RCC 7860 (cell line): ENCODE measurements at places on chromosomes 16 and 17.
A peak's percentile ranks its signal among the peaks of the same experiment; 100 is the strongest.

DNA sequence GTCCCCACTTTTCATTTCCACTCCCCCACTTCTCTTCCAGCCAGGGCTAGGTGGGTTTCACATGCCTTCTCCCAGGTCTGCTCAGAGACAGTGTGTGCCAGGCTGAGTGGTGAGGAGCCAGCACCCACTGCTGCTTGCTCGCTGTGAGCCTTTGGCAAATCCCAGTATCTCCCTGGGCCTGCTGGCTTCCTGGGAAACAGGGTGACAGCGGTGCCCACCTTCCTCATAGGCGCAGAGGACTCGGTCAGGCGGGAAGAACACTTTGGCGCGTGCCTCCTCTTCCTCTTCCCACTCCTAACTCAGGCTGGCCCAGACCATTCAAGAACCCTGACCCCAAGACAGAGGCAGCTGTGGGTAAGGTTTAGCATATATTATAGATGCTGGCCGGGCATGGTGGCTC is 456 bp upstream of the PRSS53 start:
- no peak for DNase-seq

- DNase-seq = no peak
These were observed 2.4 kb downstream of the DYNLRB2 start for GRCh38 chr16:80543162-80543561.

GRCh38 chr16:30009085-30009862 is 1.6 kb downstream of the DOC2A start:
- DNase-seq = no peak

DNA sequence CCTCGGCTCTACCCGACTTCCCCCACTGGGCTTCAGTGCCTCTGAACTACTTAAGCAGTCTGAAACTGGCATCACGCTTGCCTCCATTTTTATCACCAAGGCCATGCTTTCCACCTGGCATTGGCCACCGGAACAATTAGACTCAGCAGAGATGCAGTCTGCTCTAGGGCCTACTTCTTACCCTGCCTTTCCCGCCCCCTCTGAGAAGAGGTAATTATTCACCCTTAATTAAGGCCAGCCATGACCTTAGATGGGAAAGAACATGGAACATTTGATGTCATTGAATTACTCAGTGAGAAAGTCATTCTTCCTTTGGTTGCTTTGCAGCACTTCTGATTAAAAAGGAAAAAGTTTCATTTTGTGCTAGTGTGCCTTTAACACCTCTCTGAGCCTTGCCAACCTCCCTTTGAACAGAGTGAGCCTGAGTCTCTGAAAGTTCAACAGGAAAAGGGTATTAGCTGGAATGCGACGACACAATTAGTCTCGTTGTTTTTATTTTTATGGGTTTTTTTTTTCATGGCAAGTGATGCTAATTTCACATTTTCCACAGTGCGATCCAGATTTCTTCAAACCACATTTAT is 60.9 kb upstream of the TNRC6A start:
- DNase-seq = peak; percentile 58

GRCh38 chr16:17269439-17269838 is 201.3 kb downstream of the XYLT1 start:
- no peak for DNase-seq

GRCh38 chr17:17763734-17764133 is 73.1 kb downstream of the SREBF1 start:
- DNase-seq = no peak
